ENCODE measurements at places on chromosomes 12 and 14. TPM values are rescaled to one million over a fixed set of nuclear protein-coding genes. Genes with fewer than 3 reads are reported as not detected.

- DNase-seq = no peak
Observed at GRCh38 chr12:2836574-2836973, 1.7 kb upstream of the NRIP2 start.

The OR6J1 gene
- not detected for total RNA-seq

DNA sequence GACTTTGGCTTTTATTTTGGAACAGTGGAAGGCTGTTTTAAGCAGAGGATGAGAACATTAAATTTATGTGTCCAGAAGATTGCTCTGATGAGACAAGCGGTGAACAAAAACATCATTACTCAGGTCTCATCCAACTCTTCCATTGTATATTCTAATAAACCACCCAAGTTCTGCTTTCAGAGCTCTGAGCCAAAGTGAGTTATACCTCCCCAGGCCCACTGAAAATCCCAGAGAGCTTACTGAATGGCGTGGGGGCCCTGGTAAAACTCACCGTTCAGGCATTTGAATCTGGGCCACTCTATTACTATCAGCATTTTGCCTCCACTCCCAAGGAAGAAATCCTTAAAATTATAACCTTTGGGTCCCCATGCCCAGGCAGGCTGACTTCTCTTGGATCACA is 122.0 kb upstream of the HIF1A start:
- no peak for DNase-seq

DNA sequence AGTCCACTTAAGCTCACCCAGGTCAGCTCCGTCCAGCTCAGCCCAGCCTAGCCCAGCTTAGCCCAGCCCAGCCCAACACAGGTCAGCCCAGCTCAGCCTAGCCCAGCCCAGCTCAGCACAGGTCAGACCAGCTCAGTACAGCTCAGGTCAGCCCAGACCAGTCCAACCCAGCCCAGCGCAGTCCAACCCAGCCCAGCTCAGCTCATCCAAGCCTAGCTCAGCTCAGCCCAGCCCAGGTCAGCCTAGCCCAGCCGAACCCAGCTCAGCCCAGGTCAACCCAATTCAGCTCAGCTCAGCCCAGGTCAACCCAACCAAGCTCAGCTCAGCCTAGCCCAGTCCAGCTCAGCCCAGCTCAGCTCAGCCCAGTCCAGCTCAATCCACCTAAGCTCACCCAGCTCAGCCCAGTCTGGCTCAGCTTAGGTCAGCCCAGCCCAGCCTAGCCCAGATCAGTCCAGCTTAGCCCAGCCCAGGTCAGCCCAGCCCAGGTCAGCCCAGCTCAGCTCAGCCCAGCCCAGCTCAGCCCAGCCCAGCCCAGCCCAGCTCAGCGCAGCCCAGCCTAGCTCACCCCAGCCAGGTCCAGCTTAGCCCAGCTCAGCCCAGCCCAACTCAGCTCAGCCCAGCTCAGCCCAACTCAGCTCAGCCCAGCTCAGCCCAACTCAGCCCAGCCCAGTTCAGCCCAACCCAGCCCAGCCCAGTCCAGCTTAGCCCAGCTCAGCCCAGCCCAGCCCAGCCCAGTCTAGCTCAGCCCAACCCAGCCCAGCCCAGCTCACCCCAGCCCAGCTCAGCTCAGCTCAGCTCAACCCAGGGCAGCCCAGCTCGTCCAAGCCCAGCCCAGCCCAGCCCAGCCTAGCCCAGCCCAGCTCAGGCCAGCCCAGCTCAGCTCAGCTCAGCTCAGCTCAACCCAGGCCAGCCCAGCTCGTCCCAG is 184.0 kb downstream of the TMEM121 start:
- DNase-seq = no peak

The HCAR2 gene
- not detected for total RNA-seq

DNA sequence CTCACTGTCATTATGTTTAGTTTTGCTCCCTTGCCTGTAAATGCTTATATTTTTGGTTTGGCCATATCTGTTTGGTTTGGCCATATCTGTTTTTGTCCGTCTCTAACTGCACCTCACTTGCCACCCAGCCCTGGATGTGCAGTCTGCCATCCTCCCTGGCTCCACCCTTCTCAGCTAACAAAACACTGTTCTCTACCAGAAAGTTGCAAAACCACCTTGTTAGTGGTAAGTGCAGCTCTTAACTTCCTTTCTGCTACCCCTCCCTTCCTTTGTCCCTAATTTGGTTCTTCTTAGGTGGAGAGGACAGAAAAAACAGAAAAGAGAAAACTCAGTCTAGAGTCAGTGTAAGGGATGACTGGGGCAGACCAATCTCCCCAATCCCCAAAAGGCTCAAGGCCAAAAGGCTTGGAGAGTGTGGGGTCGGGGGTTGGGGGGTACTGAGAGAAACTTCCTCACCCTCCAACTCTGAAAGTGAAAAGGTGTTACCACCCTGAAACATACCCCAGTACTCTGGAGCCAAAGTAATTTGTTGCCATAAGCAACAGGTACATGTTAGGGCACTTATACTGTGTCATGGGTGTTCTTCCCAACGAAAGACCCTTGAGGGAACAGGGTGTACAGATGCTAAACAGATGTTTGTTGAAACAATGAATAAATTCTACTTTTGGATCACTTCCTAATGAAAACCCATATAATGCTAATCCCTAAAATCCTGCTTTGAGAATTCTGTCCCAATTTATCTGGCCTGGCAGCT is 5.0 kb downstream of the BIN2 start:
- DNase-seq = no peak

The DNM1L gene
- total RNA-seq = 70.8 TPM

GRCh38 chr12:108567406-108568337 is 5.3 kb downstream of the ISCU start:
- peak; percentile 86 for DNase-seq

- DNase-seq = no peak
Observed at GRCh38 chr12:19657118-19657731, 217.9 kb downstream of the AEBP2 start.

The DTX3 gene
- total RNA-seq = 34.1 TPM

The AQP2 gene
- not detected for total RNA-seq

- DNase-seq = no peak
Observed at GRCh38 chr14:92199763-92200162, 78.0 kb downstream of the CPSF2 start.

DNA sequence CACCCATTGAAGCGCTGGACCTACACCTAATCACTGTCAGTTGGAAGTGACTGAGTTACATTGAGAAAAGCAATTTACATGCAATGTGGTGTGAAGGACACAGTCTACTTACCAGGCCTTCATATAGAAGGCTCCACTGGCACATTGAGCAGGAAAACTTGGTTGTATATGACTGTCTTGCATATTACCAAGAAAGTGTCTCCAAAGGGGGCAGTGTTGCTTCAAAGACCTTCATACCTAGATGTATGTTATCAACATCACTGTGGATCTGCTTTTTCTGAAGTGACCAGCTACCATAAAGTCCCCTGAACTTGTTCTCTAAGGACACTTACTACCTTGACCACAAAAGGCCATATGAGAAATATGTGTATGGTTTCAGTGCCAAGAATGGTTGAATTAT is 64.1 kb downstream of the NELL2 start:
- no peak for DNase-seq

DNA sequence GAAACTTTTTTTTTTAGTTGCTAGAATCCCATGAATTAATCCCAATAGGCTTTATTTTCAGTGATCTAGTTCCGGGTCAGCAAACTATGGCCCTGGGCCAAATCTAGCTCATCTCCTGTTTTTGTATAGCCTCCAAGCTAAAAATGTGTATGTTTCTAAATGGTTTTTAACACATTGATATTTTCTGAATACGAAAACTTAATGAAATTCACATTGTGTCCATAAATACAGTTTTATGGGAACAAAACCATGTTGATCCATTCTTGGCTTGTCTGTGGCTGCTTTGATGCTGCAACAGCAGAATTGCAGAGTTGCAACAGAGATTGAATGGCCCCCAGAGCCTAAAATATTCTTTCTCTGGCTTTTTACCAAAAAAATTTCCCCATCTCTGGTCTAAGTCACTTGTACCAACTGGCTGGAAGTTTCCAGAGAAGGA is 47.5 kb downstream of the ZNF664 start:
- DNase-seq = no peak

The AKAP5 gene
- total RNA-seq = 1.5 TPM

- no peak for DNase-seq
Observed at GRCh38 chr12:122182887-122183587, at the start of gene LRRC43. Gene LRRC43 (plus strand): TSS chr12:122183123. CDS start chr12:122183145, 22 bp downstream.

GRCh38 chr12:51393676-51394545 is 2.7 kb upstream of the GALNT6 start:
- peak; percentile 81 for DNase-seq

DNA sequence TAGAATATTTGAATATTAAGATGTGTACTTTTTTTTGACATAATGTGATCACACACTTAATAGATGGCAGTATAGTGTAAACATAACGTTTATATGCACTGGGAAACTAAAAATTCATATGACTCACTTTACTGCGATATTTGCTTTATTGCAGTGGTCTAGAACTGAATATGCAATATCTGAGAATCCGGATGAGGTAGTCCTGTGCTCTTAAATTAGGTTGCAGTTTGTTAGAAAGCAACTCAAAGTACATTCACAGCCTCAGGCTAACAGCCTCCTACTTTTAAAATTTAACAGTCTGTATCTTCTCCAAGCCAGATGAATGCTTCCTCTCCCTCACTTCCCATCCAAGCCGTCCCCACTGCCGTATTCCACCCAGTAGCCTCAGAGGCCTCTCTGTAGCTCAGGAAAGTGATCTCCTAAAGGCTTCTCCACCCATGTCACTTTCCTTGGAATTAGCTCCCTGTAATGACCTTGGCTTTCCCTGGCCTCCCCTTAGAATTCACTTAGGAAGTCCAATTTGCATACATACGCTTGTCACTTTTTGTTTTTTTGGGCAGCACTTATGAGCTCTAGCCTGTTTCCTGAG is 43.7 kb downstream of the TESPA1 start:
- no peak for DNase-seq

GRCh38 chr12:71688961-71689570 is 3.2 kb downstream of the TMEM19 start:
- DNase-seq = no peak
